ENCODE measurements at places on chromosomes 5 and 9.

- no peak for DNase-seq
Measured at GRCh38 chr9:110619831-110620230, 40.3 kb upstream of the SVEP1 start.

DNA sequence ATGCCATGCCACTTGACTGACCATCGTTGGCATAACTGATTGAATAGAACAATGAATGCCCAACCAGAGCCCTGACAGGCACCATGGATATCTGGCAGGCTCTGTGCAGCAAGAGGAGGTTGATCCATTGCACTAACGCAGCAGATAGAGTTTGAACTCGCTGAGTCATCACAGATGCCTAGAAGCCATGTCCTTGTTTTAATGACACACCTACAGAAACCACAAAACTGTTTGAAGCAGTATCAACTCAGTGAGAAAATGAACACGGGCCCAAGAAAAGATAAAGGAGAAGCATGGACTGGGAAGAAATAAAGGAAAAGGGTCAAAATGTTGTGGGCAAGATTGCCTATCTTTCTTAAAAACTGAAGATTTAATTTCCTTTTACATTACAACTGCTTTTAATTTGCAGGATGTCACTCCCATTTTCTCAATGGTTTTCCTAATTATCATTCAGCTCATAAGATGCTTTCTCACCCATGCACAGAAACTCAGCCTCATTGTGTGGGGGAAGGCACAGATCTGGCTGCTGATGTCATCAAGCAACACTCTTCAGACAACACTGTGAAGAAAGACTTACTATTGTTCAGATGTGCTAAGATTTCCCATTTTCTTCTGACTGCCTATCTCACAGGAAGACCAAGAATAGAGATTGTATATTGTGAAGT lies 129.0 kb downstream of the PIK3R1 start:
- DNase-seq: no peak

DNA sequence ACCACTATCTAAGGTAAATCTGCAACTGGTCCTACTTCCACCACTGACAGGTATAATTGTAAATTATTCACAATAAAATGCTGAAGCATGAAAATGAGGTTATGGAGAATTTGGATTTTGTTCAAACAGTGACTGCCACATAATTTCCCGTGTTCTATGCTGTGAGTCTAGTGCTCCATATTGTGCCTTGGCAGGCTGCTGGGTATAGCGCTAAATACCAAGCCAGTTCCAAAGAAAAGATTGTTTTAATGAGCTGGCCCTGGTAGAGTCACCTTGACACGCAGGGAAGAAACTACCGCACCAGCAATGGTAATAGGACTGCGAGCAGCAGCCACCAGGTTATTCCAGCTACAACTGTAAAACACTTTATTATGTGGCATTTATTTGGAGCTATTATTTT lies 30.4 kb downstream of the PSMB7 start:
- no peak for DNase-seq

DNA sequence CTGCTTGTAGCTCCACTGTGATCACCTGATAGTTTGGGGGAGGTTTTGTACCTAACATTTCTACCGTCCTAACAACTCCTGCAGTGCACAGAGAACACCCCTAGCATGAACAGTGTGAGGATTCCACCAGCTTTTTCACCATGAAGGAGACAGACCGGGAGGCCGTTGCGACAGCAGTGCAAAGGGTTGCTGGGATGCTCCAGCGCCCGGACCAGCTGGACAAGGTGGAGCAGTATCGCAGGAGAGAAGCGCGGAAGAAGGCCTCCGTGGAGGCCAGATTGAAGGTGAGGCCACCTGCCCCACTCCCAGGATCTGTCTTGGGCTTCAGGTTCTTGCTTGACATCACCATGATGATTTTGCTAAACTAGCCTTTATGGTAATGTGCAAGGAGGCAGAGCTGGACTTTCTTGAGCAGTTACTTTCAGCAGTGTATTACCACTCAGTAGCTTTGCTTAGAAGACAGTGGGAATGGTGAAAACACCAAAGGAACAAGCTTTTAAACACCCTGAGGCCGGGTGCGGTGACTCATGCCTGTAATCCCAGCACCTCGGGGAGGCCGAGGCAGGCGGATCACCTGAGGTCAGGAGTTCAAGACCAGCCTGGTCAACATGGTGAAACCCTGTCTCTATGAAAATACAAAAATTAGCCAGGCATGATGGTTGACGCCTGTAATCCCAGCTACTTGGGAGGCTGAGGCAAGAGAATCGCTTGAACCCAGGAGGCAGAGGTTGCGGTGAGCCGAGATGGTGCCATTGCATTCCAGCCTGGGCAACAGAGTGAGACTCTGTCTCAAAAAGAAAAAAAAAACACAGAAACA lies 3.3 kb downstream of the EXOC3 start:
- no peak for DNase-seq

- no peak for DNase-seq
Measured at GRCh38 chr9:125683486-125683885, 23.5 kb downstream of the MAPKAP1 start.

- peak; percentile 99 for DNase-seq
Measured at GRCh38 chr9:136482793-136483588, at the start of gene SEC16A. Gene SEC16A (minus strand): TSS chr9:136483040. CDS start chr9:136477615, 5,425 bp downstream.

DNA sequence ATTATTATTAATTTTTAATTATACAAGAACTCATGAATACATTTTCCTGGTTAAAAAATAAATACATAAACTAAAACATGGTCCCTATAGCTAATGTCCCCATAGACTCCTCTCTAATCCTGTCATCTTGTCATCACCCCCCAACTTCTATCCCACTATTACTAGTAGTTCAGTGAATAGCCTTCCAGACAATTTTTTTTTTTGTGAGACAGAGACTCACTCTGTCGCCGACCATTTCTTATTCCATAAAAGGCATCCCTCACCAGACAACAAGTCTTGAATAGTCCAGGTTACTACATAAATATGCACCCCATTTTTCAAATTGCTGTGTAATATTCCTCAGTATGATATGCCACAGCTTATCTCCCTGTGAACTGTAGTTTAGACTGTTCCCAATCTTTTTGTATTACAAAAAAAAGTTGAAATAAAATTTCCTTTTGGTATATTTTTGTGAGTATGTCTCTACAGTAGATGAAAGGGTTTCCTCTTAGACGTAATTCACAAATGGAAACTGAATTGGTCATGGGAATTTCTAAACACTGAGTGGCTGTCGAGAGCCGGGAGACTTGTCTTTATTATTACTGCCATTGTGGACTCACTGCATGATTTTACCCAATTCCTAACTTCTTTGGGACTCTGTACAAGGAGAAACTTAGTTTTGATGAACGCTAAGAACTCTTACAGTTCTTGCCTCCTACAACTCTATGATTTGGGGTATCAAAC lies 6.4 kb upstream of the ABLIM3 start:
- DNase-seq: no peak

DNA sequence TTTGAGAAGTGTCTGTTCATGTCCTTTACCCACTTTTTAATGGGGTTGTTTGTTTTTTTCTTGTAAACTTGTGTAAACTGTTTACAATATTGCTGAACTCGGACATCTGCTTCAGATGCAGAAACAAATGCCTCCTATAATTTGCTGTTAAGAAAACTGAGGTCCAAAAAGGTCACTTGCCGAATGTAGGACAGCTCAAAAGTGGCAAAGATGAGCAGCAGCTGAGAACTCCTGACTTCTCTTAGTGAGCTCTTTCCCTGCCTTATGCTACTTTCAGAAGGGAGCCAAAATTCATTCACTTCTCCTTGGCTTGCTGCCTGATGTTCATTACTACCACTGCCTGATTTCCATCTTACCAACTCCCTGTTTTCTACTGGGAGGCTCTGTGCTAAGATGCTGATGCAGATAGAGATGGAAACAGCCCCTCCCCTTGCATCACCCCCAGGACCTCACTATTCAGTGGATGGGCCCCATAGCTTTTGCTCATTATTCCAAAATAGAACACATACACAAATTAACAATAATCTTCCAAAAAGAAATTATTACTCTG lies 60.1 kb downstream of the SEMA6A start:
- no peak for DNase-seq

- no peak for DNase-seq
Measured at GRCh38 chr9:136386018-136386417, 12.5 kb upstream of the CARD9 start.

GRCh38 chr5:78841767-78842166 lies 143.3 kb downstream of the ARSB start:
- no peak for DNase-seq

- no peak for DNase-seq
Measured at GRCh38 chr5:78497573-78498533, 137.4 kb downstream of the SCAMP1 start.

- DNase-seq: no peak
Measured at GRCh38 chr5:138354926-138355378, 2.5 kb downstream of the KDM3B start.

DNA sequence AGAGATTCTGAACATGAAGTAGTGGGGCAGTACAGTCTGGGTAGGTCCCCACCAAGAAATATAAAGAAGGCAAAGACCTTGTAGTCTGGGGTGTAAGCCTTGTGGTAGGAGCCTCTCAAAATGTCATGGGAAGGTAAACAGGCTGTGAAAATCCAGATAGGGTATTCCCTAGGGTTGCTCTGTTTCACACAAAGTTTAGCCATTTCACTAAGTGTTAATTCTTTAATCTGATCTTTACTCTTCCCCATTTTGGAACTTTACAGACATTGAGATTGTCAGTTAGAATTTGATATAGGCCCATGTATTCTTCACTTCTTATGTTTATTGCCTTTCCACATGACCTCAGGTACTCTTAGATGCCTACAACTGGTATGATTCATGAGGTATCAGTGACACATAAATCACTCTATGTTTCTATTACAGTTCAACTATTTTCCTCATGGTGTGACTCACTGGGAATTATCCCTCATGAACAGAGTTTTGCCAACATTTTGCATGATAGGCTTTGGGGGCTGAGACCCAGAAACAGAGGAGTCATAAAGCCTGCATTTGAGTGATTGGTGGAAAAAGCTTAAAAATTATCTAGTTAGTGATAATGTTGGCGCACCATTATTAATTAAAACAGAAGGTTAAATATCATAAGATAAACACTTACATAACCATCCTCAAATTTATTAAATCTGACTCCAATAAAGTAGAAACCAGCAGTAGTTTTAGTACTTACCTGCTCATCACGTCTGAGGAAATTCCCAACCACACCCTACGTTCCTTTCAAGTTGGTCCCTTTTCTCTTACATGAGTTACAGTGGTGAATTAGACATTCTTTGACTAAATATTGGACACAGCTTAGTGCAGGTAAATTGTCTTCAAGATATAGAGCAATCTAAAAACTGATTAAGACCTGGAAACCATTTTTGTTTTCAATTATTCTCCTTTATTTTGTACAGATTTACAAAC lies 399.8 kb upstream of the MEF2C start:
- no peak for DNase-seq

DNA sequence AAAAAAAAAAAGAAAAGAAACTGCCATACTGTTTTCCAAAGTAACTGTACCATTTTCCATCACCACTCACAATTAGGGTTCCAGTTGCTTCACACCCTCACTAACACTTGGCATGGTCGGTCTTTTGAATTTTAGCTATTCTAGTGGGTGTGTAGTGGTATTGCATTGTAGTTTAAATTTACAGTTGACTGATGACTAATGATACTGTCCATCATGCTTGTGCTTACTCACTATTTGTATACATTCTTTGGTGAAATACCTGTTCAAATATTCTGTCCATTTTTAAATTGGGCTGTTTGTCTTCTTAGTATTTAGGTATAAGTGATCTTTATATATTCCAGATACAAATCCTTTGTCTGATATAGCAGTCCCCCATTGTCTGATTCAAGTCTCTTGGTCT lies 36.2 kb upstream of the ZNF169 start:
- DNase-seq: no peak

DNA sequence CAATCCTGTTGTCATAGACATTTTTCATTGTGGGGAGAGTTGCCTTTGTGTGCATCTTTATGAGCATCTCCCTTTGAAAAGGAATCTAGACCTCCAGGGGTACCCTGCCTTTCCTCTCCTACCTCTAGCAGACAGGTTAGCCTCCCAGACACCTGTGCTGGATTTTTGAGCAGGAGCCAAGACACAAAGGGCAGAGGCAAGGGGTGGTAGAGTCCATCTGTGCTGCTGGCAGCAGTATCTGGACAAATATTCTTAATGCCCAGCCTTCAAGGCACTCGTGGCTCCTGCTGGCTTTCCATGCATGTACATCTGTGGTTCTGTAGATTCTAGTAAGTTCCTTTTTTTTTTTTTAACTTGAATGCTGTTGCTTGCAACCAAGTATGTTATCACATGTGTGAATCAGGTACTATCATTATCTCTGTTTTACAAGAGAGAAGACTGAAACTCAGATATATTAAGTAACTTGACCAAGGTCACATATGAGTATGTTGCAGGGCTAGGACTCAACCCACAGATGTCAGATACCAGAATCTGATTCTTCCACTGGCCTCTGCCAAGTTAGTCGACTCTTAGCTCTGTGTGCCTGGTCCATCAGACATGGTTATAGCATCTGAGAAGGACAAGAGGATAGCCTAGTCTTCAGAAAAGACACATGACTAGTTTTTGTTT lies 32.9 kb upstream of the GPR151 start:
- no peak for DNase-seq

DNA sequence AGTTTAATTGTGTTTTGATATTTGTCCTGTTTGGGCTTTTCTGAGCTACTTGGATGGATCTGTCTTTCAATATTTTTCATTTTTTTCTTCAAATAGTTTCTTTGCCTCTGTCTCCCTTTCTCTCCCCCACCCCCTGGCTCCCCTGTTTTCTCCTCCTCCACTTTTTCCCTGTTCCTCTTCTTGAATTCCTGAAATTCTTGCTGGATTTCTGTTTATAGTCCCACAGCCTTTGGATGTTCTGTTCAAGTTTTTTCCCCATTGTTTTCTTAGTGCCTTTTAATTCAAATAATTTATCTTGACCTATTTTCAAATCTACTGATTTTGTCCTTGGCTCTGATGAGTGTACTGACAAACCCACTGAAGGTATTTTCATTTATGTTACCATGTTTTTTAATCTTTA lies 113.0 kb downstream of the VPS13A start:
- no peak for DNase-seq

DNA sequence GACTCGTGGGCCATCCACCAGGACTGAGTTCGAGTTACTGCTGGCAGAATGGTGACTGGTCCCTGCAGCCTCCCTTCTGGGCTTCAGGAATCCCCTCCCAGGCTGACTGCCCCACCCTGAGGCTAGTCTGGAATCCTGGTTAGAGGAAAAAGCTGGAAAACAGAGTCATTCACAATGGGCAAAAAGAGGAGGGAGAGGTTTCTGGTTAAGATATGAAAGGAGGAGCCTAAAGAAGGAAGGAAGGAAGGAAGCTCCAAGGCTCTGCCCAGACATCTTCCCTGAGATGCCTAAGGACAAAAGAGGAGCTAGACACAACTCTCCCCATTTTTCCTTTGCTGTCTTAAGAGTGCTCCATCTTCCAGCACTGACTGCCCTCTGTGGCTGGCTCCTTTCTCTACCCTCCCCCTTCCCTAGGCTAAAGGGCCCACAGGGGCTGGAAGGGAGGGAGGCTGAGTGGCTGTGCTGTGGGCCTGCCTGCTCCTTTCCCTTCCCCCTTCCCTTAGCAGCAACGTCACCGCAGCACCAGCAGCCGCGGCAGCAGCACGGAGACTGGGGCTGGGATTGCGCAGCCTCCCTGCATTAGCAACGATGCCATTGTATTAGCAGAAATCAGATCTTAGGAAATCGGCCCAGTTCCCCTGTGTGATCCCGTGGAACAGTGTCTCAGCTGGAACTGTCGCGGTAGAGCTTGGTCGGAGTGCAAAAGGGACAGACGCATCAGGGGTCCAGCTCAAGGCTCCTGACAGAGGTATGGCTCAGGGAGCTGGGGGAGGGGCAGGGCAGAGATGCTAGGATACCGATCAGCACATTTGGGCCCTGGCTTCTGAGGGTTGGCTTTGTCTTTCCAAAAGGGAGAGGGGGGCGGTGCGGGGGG lies 48.7 kb downstream of the RUSC2 start:
- no peak for DNase-seq

All from stimulated activated CD8-positive, alpha-beta memory T cell treated with anti-CD3 and anti-CD28 coated beads, Interleukin-4, amount 100 ng/mL, for 4 hours (primary cell).